ENCODE measurements at places on chromosomes 3 and 15.

DNA sequence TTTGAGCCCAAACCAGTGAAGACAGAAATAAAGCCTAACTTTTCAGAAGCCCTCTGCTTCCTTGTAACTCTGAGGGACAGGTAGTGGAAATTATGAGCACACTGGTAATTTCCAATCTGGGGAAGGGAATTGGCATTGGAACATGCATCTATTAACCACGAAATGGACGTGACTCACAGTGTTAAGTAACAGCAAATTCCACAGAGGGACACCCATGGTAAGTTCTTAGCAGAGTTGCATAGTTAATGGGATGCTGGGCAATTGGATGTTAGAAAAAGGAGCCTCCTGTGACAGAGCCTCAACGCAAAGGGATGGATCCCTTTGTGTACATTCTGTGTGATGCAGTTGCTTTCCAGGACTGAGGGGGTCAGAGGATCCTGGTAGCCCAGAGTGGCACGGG is 168.6 kb downstream of the SEMA6D start:
- no peak for DNase-seq

DNA sequence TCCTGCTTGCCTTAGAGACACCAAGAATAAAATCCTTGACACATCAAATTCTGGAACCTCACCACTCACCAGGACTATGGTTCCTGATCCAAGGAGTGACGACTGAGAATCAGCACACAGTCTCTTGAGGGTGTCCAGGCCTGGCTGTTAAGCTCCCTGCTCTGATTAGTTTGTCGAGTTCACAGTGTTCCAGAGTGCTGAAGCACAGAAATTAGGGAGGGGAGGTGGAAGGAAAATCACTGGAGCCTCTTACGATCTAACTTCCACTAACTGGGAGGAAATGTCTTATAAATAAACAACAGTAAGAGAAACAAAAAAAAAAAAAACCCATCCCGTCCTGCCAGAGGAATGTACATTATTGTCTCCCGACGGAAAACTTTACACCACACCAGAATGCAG is 330.2 kb downstream of the TIGIT start:
- DNase-seq: no peak

DNA sequence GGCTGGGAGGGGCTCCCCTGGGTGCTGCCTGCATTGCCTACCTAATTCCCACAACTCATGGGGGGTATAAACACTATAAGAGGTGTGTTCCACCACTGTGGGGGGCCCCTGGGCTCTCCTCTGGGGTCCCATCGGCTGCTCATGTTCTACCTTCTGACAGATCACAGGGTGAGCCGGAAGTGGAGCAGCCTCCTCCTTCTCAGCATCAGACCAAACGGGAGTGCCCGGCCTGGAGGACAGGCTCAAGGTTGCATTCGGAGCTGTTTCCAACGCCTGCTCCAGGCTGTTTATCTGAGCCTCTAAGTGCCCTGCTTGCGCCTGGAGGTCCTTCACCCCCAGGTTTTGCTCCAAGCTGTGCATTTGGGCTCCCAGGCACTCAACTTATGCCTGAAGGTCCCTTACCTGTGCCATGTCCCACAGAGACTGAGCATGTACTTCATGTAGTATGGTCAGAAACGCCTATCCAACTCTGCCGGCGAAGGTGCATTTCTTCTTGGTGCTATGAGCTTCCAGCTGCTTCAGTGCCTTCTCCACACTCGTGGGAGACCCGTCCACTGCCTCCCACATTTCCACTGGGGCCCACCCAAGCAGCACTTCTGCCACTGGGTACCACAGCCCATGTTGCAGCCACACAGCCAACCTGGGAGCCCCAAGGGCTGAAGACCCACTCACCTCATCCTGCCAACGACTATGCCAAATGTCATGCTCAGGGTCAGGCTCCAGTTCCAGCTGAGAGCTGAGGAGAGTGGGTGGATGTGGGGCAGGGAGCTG is 232.1 kb downstream of the IGSF11 start:
- DNase-seq: no peak

- DNase-seq: no peak
These were observed 958.7 kb downstream of the AGBL1 start for GRCh38 chr15:87038404-87038803.

DNA sequence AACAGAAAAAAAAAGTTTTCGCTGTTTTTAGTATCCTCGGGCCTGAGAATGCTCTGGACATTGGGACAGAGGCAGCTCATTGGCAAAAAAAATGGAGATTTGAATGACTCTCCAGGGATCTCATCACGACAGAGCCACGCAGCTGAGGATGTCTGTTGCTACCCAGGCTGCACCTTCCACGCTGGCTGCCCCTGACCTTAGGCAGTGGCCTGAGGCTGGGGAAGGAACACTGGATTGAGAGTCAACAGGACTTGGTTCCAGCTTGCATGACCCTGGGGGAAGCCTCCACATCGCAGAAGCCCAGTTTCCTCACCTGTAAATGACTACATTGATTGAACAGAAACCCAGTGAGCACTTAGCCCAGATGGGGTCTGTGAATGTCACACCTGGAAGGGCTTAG is 8.7 kb upstream of the ACSBG1 start:
- no peak for DNase-seq

DNA sequence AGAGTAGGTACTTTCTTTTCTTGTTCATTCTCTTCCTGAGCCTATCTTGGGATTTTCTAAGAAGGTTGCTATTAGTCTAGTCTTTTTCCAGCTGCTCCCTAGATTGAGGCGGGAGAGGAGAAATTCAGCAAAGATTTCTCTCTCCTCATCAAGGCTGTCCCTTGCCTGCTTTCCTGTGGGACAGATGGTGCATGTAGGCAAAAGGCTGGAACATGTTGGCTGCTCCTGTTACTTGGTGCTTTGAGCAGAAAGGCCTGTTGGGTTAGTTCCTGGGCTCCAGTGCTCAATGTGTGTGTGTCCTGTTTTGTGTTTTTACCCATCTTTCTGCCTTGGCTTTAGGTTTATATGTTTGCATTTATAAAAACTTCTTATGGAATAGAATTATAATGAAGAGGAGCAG is 9.1 kb upstream of the SNRPN start:
- DNase-seq: no peak

DNA sequence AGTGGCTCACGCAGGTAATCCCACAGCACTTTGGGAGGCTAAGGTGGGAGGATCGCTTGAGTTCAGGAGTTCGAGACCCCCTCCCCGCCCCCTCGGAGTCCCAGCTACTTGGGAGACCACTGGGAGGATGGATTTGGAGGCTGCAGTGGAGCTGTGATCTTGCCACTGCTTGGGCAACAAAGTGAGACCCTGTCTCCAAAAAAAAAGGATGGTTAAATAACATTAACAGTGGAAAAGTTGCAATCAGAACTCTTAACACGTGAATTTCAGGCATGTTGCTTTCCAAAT is 1.4 kb upstream of the TMEM87A start:
- no peak for DNase-seq

GRCh38 chr15:31358163-31358562 is 31.5 kb downstream of the KLF13 start:
- DNase-seq: no peak

GRCh38 chr15:37536967-37537605 is 397.4 kb upstream of the TMCO5A start:
- DNase-seq: no peak

DNA sequence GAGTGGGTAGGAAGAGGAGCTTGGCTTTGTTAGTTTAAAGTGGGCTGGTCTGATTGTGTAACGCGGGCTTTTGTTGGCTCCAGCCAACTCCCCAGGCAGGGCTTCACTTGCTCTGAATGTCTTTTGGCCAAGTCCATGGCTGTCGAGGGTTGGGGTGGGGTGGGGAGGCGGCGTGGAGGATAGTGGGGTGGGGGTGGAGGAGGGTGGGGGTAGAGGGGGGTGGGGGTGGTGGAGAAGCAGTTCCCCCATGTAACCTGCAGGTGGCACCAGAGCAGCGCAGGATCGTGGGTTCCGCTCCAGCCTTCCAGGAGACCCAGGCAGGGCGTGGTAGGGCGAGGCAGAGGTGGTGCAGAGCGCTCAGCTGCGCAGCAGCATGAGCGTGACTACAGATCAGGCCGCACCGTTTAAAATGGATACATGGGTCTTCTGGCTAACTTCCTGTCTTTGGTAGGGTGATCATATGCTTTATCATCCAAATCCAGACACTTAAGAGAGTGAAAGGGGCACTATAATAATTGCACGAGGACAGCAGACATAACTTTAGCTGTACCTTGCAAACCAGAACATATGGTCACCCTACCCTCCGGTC is 28.3 kb downstream of the GOLGA6A start:
- peak; percentile 91 for DNase-seq

- DNase-seq: no peak
These were observed 24.2 kb downstream of the WDR93 start for GRCh38 chr15:89714775-89715174.
